ENCODE measurements at places on chromosomes 16 and 17.

GRCh38 chr17:77736721-77737120 is 221.8 kb upstream of the TNRC6C start:
- DNase-seq: no peak

DNA sequence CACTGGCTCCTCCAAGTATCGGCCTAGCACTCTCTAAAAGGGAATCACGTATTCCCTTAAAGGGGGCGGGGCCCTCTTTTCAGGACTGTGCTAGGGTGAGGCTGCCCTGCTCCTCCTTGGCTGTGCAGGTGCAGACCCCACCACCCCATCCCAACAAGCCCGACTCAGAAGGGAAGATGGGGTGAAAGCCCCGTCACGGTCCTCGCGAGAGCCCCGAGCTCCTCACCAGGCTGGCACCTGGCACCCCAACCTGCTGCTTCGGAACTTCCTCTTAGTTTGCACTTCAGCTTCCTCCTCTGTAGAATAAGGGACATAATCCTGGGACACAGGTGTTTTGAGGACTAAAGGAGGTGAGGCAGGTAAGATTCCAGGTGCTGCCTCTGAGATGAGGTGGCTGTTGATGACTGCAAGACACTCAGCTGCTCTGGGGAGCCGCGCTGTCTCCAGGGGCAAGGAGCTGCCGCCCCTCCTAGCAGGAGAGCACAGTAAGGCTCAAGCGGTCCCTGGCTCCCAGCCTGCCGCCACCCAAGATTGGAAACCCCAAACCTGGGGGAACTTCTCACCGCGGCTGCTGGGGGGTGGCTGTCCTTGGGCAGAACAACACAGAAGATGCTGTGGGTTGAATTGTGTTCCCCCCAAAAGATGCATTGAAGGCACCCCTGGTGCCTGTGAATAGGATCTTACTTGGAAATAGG is 88.8 kb downstream of the MGAT5B start:
- DNase-seq: no peak

DNA sequence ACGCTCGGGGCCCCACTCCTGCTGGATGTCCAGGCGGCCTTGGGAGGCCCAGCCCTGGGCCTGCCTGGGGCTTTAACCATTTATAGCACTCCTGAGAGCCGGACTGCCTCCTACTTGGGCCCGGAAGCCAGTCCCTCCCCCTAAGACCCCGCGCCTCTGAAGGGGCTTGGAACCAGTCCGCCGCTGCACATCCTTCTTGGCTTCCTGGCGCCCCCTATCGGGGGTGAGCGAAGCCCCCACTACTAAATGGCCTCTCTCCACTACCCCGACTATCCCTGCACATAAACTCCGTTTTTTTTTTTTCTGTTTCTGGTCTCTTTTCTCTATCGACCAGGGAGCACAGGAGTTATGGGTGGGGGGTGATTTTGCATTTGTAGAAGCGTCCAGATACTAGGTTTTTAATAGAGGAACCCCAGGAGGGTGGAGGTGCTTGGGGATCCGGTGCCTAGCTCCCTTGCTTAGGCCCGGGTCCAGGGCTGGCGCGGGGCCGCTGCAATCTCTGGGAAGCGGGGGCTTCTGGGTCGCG is 633 bp upstream of the NOL3 start:
- no peak for DNase-seq

DNA sequence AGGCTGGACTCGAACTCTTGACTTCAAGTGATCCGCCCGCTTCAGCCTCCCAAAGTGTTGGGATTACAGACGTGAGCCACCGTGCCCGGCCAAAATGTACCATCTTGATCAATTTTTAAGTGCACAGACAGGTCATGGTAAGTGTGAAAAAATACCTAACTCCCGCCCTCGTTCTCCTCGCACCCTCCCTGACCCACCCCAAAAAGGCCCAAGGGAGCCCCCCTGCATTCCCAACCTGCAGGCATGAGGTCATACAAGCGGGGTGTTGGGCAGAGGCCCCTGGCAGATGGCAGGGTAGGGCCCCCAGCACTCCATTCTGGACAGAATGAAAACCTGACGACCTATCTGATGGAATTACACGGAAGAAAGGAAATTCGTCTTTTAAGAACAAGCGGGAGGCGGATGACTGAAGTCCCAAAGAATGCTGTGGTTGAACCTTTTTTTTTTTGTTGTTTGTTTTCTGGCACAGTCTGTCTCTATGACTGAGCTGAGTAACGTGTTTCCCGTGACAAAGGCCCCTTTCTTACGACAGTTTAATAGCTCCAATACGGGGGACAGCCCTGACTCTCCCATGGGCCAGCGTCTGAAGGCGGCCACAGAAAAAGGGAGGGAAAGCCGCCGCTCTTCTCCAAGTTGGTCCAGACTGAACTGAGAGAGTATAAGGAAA is 376.4 kb downstream of the SLC39A11 start:
- DNase-seq: no peak

DNA sequence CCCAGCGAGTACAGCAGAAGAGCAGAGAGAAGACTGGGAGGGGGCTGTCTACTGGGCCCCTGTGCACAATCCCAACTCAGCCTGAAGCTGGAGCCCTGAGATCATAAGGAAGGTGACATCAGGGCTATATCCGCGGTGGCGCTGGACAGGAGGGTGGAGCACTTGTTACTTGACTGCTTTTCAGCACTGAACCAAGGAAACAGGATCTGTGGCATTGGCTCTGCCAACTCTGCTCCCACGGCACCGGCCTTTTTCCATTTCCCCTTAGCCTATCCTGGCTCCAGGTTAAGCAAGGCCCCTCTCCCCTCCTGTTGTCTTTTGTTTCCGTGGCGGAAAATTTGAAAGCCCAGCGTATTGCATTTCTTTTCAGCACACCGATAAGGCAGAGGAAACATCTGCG is 125.0 kb upstream of the IRX3 start:
- no peak for DNase-seq

DNA sequence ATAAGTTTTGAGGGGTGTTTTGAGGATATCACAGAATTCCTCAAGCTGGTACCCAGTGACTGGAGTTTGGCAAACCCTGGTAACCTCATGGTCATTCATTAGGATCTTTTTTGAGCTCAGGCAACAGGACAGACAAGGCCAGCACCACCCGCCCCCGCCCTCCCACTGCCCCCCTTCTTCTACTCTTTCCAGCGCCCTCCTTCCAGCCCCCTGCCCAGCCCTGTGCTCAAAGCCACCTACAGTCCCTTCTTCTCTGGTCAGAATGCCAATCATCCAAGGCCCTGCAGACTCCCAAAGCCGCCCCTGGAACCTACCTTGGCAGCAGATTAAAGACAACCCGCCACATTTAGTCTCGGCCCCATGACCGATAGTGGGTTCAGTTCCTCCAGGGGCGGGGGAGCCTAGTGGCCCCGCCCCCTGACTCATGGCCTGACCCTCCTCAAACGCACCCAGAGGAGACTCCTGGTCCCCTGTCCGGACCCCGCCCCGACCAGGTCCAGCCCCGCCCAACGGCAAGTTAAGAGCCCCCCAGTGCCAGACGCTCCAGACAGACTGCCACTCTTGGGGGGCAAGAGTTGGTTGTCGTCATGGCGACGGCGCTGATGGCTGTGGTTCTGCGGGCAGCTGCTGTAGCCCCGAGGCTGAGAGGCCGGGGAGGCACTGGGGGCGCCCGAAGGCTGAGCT is at the start of gene NAGS:
TSS of gene NAGS (plus strand) at position 546 of the 684 bp plus-strand sequence. CDS start at position 588, 42 bp downstream.
- no peak for DNase-seq

DNA sequence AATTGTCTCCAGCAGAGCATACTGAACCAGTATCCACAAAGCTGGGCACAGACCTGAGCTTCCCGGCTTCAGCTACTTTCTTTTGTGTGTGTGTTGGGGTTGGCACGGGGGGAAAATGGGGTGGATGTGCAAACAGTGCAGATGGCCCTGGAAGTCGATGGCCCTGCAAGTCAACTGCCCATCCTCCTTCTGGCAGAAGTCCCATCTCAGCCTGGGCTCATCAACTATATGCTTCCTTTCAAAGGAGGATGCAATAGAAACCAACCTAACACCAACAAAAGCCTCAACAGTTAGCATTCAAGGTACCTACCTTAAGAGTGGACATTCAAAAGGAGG is 55.7 kb downstream of the SOX9 start:
- DNase-seq: no peak

DNA sequence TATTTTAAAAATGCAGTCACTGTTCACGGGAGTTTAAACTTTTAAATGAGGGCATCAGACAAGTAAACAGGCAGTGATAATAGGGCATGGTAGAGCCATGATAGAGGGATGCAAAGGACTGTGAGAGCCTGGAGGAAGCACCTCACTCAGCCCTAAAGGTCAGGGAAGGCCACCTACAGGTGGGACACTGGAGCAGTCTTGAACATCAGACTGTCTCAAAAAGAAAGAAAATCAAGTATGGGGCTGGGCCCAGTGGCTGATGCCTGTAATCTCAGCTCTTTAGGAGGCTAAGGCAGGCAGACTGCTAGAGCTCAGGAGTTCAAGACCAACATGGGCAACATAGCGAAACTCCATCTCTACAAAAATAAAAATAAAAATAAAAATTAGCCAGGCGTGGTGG is 31.0 kb upstream of the DHRS7B start:
- DNase-seq: no peak

GRCh38 chr17:1275962-1276736 is 3.3 kb upstream of the TRARG1 start:
- peak; percentile 71 for DNase-seq

GRCh38 chr16:57349212-57350031 is 9.2 kb upstream of the CCL22 start:
- peak; percentile 47 for DNase-seq

DNA sequence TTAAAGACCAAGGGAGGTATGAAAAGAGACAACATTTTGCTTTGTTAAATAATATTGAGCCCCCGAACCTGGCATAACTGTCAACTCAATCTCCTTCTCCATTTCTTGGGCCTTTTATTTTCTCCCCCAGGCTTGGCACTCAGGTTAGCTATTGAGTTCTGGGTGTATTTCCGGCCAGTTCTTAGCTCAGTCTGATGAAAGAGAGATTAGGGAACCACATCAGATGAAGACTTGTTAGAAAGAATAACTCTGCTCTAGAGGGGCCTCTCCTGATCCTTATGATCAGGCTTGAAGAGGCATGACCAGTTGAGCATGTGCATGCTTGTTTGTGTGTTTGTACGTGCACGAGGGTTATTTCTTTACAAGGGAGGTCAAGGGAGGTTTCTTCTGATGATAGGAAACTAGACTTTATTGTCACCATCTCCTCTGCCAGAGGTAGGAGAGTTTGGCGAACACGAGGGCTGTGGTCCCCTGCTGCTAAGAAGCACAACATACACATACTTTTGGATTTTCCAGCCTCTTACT is 29.2 kb upstream of the HS3ST2 start:
- DNase-seq: no peak

GRCh38 chr16:78715106-78715505 is 615.7 kb downstream of the WWOX start:
- no peak for DNase-seq

GRCh38 chr16:53433930-53434376 is 318 bp upstream of the RBL2 start:
- no peak for DNase-seq

DNA sequence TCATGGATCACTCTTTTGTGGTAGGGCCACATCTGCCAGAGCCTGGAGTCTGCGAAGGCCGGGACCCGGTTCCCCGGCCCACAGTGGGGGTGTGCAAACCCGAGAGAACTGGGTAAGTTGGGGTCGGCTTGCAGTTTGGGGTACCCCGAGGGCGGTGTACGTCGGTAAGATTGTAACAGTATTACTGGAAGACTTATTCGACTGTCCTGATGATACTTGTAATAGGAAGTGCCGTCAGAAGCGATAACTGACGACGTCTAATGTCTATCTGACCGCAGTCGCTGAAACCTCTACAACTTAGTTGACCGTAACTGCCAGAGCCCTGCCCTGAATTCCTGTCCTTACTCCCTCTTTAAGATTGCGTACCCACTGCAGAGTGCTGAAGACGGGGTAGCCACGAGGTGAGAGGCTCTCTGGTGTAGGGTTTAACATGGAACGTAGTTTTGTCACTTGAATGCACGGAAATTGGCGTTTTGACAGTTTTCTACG is 24.0 kb downstream of the TRPV2 start:
- no peak for DNase-seq

DNA sequence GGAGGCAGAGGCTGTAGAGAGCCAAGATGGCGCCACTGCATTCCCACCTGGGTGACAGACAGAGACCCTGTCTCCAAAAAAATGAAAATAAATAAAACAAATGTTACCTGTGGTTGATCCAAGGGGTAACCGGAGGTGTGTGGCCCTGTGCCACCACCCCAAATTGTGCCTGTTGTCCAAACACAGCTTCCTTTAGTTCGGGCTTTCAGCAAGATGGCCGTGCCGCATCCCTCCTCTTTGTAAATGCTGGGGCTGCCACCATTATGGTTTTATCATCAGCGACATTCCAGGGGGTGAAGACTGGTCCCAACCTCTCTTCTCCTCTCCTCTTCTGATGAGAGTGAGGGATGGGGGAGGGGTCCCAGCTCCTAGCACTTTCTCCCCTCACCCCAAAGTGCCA is at the start of gene C16orf92:
TSS of gene C16orf92 (plus strand) at position 312 of the 400 bp plus-strand sequence. CDS start 143 bp downstream, outside the sequence.
- DNase-seq: no peak

GRCh38 chr16:31382485-31383161 is 10.5 kb upstream of the ITGAD start:
- DNase-seq: peak; percentile 54

DNA sequence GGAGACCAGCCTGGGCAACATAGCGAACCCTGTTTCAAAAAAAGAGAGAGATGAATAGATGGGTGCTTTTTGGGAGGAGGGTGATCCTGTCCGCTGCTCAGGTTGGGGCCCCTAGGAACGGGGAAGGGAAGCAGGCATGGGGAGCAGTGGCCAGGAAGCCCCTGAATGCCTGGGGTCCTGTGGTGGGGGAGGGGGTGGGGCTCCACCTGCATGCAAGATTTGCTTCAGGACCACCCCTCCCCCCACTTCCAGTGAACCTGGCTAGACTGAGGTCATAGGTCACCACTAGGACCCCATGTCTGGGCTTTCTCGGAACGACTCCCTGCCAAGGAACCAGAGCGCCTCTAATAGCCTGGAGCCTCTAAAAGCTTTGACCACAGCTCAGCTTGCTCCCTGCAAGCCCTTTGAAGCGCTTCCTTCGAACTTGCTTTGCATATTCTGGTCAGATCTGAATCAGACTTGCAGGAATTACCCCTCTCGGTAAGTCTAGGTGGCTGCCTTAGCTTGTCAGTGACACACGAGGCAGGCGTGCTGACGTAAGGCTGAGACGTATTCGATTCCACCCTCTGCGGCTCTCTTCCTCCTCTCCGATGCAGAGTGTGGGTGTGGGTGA is 3.7 kb downstream of the SOCS3 start:
- peak; percentile 97 for DNase-seq

DNA sequence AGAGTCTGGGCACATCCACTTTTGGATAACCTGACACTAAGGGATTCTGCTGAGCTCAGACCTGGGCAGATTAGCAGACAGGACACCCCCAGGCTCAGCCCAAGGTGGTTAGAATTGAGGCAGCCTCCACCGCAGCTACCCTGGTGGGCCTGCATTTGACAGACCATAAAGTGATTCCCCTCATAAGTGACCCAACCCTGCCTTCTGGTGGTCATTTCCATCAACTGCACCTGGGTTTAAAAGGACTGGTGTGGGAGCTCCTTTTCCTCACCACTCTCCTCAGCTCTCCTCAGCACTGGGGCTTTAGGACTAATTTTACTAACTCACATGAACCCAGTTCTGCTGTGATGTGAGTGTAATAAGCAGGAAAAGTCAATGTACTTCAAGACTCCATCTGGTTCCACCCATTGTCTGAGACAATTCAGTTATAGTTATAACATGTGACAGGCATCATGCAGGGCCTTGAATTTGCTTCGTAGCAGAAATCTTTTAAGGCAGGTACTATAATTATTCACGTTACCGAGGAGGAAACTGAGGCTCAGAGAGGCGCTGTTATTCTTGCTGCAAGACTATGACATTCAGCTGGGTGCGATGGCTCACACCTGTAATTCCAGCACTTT is 42.5 kb downstream of the MYH3 start:
- peak; percentile 33 for DNase-seq

- DNase-seq: no peak
These were observed 1389.6 kb downstream of the CDH8 start for GRCh38 chr16:60646631-60647030.

GRCh38 chr16:88451586-88452481 is 1.2 kb upstream of the ZFPM1 start:
- DNase-seq: no peak
